Left hindlimb (tissue), 1 donor: ENCODE measurements at places on chromosomes 13 and 19.

DNA sequence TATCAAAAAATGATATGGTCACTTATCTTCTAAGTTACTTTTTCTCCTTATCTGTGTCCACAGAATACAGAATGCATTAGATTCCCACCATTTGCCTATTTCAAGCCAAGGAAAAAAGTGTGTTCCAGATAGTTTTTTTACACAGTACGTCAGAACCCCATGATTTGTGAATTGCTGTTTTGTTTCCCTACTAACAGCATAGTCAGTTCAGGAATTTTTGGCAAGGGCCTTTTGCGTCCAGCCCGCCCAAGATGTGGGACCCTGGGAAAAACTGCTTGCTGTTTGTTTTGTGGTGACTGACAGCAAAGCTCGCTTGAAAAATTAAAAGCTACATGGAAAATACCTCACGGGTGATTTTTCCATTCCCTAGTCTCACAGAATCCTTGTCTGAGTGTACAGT, 20.4 kb upstream of the FAM216B start:
- peak; percentile 43 for DNase-seq

DNA sequence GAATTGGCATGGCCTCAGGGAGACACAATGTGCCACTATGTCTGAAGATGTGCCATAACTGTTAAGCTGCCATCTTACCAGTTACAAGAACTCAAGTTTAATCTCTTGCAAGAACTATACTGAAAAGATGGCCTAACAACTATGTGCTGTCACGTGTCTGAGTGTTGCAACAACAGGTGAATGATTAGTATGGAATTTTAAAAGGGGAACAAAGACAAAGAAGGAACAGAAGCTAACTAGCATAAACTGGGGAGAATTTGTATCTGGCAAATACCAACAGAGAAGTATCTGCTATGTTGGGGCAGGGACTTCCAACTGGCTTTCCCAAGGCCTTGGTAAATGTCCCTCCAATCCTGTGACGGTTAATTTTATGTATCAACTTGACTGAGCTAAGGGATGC, 11.5 kb upstream of the ACOD1 start:
- DNase-seq: no peak

GRCh38 chr13:20142023-20142926, 18.6 kb downstream of the GJA3 start:
- no peak for DNase-seq

GRCh38 chr13:98681049-98681448, 71.4 kb downstream of the SLC15A1 start:
- DNase-seq: no peak

- DNase-seq: no peak
Observed at GRCh38 chr13:29397265-29397664, 198.2 kb downstream of the SLC7A1 start.

- DNase-seq: no peak
Observed at GRCh38 chr19:28294395-28294794, 918.6 kb downstream of the UQCRFS1 start.

DNA sequence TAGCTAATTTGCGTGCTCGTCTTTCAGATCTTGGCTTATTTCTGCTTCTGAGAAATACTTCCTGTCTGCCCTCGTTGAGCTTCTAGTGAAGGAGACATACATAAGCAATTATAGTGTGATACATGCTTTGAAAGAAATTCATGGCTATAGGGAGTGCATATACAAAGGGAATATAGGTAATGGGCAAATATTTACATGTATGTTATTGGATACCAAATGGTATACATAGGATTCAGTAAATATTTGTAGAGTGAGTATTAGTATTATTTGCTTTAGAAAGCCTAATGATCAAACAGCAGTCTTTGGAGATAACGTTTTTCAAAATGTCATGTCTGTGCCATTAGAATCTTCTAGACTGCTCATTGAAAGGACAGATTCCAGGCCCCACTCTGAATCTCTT, 5.2 kb downstream of the BRCA2 start:
- DNase-seq: no peak

DNA sequence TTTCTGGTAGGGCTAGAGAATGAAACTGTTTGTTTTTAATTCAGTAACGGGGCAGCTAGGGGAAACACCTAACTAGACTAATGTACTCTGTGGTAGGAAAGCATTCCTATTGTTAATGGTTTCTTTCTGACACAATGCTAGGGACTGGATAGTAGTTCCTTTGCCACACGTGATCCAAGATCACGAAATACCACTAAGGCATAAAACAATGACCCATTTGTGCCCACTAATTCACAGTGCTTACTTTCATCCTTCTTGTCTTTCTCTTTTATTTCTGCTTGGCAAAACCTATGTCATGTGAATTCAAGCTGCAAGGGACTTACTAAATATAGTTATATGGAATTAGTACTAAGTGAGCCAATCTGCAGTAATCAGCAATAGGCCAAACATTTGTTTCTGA, 834.1 kb upstream of the SLITRK6 start:
- no peak for DNase-seq

- DNase-seq: no peak
Observed at GRCh38 chr19:3611841-3612240, 5.2 kb upstream of the TBXA2R start.

- DNase-seq: no peak
Observed at GRCh38 chr13:45337395-45337794, 3.6 kb downstream of the TPT1 start.

- DNase-seq: no peak
Observed at GRCh38 chr13:38265132-38265497, 84.5 kb upstream of the UFM1 start.

DNA sequence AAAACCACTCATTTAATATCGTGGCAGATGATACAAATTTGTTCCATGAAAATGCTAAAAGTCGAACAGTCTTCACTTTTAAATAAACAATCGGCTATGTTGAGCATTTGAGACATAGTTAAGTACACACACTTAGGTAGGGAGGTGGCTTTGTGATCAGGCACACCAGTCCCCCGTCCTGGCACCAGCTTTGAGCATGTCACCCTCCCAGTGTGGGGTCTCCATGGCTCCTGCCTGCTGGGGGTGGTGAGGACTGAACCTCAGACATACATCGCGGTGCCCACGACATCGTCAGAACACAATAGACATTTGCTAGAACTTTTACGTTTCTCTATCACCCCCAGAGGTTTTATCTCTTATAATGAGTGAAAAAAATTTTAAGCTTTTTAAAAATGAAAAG, 62.0 kb downstream of the RFX2 start:
- DNase-seq: no peak

- DNase-seq: no peak
Observed at GRCh38 chr19:6069268-6069791, 41.0 kb downstream of the RFX2 start.

GRCh38 chr13:40564342-40565001, 102.0 kb downstream of the FOXO1 start:
- no peak for DNase-seq

GRCh38 chr19:54339646-54340358, 840 bp upstream of the LILRA4 start:
- DNase-seq: no peak

- DNase-seq: no peak
Observed at GRCh38 chr13:25391932-25392331, 20.2 kb downstream of the ATP8A2 start.

DNA sequence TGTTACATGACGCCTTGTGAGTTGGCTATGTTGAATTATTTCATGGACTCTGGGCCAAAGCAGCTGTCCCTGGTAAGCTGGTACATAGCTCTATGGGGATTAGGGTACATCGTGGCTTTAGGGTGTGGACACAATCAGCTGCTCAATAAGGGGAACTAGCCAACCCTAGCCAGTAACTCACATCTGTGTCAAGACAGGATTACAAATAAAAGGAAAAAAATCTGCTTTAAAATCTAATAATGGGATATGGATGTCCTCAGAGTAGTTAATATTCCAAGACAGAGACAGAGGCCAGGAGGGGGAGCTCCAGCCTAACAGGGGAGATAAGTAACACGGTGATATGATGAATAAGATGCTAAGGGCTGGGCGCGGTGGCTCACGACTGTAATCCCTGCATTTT, 21.1 kb upstream of the ZNF766 start:
- peak; percentile 51 for DNase-seq

GRCh38 chr13:74930402-74931165, 551.4 kb downstream of the TBC1D4 start:
- DNase-seq: no peak

- no peak for DNase-seq
Observed at GRCh38 chr13:48862572-48862971, 113.1 kb upstream of the FNDC3A start.

GRCh38 chr13:85601526-85601925, 197.7 kb downstream of the SLITRK6 start:
- DNase-seq: no peak

DNA sequence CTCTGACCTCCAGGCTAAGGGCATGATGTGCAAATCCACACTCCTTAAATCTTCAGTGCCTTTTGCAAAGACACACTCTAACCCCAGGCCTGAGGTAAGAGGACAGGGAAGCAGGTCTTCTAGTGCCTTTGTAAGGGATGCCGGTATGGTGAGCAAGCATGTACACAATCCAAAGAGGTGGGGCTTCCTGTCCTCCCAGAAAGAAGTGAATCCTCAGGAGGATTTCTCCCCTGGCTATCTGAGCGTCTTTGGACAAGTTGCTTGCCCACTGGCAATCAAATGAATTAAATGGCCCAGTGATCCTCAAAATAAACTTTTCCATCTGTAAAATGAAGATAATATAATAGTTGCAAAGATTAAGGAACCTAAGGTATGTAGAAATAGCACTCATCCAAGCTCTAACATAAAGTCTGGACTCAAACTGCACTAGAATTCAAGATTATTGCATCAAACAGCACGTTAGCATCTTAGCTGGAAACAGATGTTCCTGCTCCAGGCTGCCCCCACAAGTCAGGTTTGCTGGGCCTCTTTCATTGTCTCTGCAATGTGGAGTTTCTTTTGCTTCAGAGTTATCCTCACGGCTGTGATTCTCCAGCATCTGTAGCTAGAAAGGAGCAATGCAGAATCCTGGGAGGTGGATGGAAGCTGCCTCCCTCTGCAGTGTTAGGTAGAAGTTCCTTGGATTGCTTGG, 249.6 kb downstream of the TSHZ3 start:
- no peak for DNase-seq

- DNase-seq: no peak
Observed at GRCh38 chr19:29682236-29682895, 17.1 kb downstream of the PLEKHF1 start.

GRCh38 chr13:33158816-33159215, 126.7 kb downstream of the STARD13 start:
- no peak for DNase-seq

DNA sequence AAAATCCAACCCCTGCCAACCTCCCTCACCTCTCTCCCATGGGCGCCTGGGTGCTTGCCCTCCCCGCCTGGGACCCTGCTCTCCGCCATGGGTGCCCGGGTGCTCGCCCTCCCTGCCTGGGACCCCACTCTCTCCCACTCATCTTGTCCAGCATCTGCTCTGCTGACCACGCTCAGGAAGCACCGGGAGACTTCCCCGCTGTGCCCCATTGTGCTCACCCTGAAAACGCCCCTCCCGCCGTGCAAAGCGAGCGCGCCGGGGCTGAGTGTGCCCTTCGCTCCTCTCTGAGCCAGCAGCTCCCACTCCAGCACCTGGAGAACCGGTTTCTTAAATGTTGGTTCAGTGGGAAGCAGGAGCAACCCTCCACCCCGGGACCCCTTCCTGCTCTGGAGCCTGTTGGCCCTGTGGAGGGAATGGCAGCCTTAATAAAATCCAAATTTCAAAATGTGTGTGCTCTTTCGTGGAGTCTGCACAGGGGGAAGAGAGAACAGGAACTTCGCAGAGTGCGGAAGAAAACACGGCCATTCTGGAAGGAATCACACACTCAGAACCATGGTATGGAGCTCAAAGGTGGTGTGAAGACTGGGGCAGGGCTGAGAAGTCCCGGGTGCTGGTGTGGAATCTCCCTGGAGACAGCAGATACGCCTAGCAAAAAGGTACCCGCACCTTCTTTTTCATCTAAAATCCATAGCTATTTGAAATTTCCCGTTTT, 23.1 kb upstream of the CDC16 start:
- no peak for DNase-seq

- no peak for DNase-seq
Observed at GRCh38 chr13:46831588-46832194, 34.7 kb upstream of the ESD start.

DNA sequence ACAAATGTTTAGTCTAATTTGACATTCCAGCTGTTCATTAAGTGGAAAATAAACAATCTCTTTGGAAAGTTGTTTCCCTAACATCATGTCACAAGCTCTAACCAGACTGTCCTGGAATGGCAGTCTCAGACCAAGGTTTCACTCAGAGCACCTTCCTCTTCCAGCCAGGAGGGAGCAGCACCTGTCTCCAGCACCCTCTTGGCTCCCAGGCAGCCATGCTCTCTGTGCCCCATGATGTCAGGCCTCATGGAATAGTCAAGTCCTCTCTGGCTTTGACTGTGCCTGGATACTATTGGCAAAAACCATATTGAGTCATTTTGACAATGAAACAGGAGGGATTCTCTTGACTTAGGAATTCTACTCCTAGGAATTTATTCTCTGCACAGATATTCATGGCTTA, 171.4 kb downstream of the OXGR1 start:
- no peak for DNase-seq

GRCh38 chr19:28633319-28634018, 579.5 kb downstream of the UQCRFS1 start:
- DNase-seq: no peak

DNA sequence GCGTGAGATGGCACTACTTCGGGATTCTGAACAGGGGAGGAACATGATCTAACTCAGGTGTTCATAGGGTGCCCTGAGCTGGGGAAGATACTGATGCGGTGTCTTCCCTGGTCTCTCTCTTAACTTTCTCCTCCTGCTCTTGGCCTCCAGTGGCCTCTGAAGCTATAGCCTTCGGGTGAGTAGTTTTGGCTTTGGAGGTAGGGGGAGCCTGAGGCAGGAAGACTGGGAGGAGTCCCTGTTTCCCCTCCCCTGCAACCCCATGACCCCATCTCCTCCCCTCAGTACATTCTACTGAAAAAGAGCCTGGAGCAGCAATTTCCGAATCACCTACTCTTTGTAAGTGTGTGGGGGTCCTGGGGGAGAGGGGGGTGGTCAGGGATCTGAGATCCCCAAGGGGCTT, 3.5 kb downstream of the SELENOV start:
- no peak for DNase-seq

- DNase-seq: no peak
Observed at GRCh38 chr13:99331881-99332293, 24.7 kb upstream of the GPR183 start.

GRCh38 chr13:70788074-70788473, 679.8 kb upstream of the KLHL1 start:
- no peak for DNase-seq

GRCh38 chr19:38039966-38040365, 133.0 kb downstream of the SIPA1L3 start:
- DNase-seq: no peak

- DNase-seq: peak; percentile 49
Observed at GRCh38 chr13:106464076-106464475, 71.4 kb downstream of the EFNB2 start.
